ENCODE measurements at places on chromosomes 16 and 17.

DNA sequence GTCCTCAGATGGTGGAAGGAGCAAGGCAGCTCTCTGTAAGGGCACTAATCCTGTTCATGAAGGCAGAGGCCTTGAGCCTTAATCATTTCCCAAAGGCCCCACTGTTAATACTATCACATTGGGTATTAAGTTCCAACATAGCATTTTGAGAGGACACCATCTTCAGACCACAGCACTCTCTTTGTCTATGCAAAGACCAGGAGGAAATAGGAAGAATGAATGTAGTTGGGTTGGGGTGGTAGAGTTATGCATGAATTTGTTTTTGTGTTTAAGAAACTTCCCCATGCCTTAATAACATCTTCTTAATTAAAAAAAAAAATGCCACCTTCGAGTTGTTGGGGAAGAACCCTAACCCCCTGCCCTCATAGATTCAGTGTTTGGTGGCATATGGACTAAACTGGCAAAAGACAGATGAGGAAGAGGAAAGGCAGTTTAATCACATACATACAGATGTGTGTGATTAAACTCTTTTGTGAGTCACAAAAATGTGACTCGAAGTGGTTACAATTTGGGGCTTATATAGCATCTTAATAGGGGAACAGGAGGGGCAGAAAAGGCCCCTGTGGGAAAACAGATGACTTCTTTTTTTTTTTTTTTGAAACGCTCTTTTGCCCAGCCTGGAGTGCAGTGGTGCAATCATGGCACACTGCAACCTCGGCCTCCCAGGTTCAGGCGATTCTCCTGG, 35.0 kb upstream of the SLC5A10 start:
- no peak for DNase-seq

DNA sequence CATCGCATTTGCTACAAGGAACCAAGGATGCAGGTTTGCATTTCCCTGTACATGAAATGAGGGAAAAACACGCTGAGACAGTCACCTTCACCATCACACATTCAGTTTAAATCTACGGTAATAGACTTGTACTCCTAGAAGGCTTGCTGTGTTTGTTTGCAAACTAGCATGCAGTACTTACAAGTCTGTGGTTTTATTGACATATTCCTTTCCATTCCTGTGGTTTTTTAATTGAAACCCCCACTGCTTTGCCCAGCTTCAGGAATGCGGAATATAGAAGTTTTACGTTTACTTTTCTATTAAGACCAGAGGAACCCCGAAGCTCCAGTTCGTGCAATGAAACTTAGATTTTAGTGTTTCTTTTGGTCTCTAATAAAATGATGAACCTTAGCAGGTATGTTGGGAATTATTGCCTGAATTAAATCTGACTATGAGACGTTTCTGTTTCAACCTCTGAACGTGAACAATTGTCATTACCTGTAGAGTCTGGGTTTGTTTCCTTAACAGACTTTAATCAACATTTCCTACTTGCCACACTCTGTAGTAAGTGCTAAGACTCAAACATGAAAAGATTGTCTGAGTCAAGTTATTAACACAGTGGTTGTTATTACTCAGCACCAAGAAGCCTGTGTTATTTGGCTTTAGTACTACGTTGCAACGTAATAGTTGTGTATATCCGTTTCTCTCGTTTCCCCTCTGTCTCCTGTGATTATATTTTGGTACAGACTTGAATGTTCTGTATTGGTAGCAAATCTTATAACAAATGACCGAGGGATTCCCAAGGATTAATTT, 793.3 kb upstream of the GOT2 start:
- DNase-seq: no peak

DNA sequence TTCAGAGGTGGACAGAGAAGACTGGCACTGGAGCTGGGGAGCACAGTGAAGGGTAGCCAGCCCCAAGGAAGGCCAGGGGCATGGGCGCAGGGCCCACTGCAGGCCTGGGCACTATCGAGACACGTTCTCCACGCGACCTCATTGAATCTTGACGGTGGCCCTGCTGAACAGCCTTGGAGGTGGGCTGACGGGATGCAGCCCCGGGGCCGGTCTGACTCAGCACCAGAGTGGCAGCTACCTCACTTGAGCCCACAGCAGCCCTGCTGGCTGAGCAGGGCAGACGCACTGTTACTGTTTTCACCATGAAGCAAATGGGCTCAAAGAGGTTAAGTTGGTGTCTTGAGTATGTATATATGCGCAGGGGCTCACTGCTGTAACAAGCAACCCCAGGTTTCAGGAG, 78.8 kb upstream of the FOXF1 start:
- DNase-seq: no peak

GRCh38 chr16:1141191-1141590, 11.7 kb upstream of the CACNA1H start:
- no peak for DNase-seq

- no peak for DNase-seq
These were observed 29.9 kb upstream of the TNS4 start for GRCh38 chr17:40531051-40531991.

DNA sequence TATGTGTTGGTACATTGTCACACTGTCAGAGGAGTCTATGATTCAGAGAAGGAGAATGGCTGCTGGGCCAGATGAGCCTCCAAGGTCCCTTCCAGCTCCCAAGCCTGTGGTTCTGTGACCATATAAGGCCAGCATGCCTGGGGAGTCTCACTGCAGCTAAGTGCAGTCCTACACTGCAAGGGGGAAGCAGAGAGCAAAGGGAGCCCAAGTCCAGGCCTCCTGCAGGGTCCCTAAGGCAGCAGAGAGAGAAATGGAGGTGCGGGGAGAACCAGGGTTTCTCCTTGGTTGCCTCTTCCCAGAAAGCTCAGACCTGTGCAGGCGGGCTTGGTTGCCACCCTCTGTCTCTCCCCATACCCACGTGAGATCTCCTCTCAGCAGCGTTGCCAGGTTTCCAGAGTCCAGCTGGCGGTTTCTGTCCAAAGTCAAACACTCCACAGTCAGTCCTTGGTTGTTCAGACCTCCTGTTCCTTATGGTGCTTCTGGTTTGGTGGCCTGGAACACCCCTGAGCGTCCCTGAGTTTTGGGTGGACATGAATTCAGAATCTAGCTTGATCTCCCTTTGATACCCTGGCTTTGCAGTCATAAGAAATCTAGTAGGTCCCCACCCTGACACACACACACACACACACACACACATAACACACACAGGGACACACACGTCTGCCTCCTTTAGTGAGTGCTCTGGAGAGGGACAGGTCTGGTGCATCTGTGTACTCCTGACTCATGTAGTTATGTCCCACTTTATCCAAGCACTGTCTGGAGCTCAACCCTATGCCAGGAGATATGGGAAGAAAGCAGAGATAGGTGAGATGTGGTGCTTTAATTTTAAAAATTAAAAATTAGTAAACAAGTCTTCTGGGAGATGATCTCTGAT, 78.8 kb downstream of the GNAO1 start:
- DNase-seq: no peak

DNA sequence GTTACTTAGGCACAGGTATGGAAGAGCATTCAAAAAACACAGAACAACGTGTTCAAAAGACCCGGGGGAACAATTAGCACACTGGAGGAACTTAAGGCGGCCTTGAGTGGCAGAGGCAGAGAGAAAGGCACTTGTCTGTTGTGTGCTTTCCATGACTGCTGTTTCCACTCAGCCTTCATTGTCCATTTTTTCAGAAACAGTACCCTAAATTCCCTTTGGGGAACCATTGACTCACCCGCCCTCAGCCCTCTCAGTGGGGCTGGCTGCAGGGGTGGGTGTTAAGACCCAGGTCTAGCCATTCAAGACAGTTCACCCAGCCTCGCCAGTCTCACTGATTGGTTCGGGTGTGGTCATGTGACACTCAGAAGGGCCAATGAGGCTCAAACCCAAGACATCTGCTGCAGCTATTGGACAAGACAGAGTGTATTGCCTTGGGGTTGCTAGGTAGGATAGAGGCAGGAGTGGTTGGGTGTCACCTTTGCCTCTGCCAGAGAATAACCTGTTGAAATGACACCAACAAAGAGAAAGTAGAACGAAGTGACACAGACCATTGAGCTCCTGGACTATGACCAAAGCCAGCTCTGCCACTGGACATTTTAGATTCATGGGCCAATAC, 19.6 kb upstream of the CEP20 start:
- DNase-seq: no peak

GRCh38 chr17:561116-561515, 153.5 kb downstream of the VPS53 start:
- DNase-seq: no peak

GRCh38 chr16:3101018-3101840, 2.1 kb upstream of the ZSCAN10 start:
- DNase-seq: no peak

- DNase-seq: no peak
These were observed 27.3 kb upstream of the UBE2G1 start for GRCh38 chr17:4393806-4394205.

DNA sequence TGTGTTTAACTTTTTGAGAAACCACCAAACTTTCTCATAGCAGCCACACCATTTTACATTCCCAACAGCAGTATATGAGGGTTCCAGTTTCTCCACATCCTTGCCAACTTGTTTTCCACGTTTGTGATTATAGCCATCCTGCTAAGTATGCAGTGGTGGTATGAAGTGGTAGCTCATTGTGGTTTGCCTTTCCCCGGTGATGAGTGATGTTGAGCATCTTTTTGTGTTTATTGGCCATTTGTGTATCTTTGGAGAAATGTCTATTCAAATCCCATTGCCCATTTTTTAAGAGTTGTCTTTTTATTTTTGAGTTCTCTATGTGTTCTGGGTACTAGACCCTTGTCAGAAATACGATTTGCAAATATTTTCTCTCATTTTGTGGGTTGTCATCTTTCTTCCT, 17.4 kb downstream of the SF3B3 start:
- DNase-seq: no peak

DNA sequence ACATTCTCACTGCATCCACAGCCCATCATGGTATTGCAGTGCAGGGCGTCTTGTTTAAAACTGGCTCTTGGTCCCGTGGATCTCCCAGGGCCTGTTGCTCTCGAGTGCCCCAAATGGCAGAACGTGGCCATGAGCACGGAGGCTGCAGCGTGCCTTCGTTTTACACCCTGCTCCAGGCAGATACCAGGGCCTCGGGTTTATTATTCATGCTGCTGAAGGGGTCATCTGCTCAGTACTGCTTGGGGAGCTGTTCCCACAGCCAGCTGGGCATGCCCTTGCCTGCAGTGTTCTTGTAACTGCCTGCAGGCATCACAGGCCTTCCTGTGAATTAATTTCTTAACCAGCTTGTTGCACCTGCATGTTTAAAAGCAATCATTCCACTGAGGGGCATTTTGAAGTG, 129.7 kb upstream of the CHMP6 start:
- no peak for DNase-seq

DNA sequence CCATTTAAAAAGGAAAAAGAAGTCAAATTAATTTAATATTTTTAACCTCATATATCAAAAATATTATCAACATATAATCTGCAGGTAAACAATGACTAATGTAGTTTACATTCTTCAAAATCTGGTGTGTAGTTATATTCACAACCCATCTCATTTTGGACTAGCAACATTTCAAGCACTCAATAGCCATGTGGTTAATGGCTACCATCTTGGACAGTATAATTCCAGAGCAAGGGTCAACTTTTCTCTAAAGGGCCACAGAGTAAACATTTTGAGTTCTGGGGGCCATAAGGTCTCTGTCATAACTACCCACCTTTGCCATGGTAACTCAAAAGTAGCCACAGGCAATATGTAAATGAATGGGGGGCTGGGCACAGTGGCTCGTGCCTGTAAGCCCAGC, 153.9 kb downstream of the PARN start:
- DNase-seq: no peak

DNA sequence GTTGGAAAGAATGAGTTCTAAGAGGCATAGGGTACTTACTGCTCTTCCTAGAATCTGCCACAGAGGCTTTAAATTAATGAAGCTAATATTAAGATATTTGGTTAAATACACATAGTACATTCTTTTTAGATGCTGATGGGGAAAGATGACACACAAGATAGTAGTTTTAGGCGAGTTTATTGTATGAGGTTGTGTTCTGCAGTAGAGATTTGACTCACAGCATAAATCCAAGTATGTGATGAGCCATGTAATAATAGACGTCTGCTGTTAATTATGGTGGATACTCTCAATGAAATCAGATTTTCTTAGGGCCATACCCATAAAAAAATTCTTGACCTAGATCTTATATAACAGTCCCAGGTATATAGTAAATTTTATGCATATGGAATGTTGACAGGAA, 8.0 kb downstream of the TNRC6C start:
- no peak for DNase-seq

- DNase-seq: no peak
These were observed 3.7 kb downstream of the TIMP2 start for GRCh38 chr17:78921437-78921971.

DNA sequence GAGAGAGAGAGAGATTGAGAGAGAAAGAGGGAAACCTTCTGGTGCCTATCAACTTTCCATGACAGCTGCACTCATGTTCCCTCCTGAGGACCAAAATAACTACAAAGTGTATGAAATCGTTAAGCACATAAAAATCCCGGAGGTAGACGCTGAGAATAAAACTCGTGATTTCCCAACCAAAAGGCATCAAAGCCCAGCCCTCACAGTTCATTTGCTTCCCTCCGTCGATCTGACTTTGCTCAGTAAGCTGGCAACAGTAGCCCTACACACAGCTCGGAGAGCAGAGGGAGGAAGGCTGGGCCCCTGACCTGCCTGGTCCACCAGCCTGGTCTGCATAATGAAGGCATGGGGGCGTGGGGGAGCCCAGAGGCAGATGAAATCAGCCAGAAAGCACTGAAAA, 273.9 kb upstream of the ZFHX3 start:
- no peak for DNase-seq

Data from NCI-H748 treated with DMSO at 0.1 percent for 48 hours (cell line).